ENCODE measurements at places on chromosomes 4 and X.

- DNase-seq, result no peak
Observed at GRCh38 chr4:38313175-38313574, 350.8 kb upstream of the KLF3 start.

GRCh38 chr4:37726666-37727065, 40.5 kb upstream of the RELL1 start:
- DNase-seq, result no peak

- no peak for DNase-seq
Observed at GRCh38 chr4:29131304-29131703, 1588.9 kb upstream of the PCDH7 start.

DNA sequence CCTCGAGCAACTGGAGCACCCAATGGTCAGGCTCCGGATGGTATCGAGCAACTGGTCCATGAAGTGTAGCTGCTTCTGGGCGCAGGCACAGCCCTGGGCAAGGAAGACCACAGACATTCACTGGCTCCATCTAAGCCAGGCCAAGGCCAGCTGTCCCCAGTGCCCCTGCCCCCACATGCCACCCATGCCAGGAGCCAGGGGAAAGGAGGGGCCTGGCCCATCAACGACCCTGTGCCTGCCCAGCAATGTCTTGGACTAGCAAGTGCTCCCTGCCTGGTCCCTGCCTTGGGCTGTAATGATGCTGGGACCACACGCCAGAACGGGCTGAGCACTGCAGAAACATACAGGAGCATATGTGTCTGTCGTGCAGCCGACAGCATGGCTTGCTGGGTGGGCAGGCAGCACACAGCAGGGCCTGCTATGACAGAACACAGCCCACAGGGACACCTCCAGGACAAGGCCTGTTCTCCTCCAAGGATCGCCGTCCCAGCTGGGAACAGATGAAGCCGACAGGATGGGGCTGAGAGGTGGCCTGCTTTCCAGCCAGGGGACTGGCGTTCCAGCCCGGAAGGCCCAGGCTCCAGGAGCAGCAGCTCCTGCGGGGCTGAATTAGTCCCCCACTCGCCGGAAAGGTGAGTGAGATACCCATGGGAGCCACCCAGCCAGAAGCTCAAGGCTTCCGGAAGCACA, 11.4 kb upstream of the TREX2 start:
- DNase-seq, result no peak

- no peak for DNase-seq
Observed at GRCh38 chr4:67393699-67394281, 151.5 kb downstream of the CENPC start.

DNA sequence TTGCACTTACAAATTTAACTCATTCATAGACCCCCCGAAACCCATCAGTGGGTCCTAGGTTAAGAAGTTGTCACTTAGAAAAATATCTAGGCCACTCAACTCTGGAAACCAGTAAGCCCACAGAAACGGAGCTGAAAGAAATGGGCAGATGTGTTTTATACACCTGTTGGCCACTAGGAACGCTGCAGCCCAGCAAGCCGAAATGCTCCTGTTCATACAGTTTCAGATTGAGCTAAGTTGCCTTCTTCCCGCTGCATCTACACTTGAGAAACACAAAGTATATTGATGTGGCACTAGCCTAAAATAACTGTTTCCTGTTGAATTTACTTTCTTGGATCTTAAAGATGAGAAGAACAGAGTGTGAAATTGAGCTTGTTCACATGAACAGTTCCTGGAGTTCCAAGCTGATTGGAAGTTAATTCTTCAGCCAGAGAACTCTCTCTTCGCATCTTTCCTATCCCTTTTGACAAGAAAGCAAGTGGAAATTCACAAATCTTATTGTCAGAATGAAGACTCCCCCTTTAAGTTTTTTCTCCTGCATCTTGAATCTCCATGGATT, 174.1 kb downstream of the RBMX2 start:
- no peak for DNase-seq

DNA sequence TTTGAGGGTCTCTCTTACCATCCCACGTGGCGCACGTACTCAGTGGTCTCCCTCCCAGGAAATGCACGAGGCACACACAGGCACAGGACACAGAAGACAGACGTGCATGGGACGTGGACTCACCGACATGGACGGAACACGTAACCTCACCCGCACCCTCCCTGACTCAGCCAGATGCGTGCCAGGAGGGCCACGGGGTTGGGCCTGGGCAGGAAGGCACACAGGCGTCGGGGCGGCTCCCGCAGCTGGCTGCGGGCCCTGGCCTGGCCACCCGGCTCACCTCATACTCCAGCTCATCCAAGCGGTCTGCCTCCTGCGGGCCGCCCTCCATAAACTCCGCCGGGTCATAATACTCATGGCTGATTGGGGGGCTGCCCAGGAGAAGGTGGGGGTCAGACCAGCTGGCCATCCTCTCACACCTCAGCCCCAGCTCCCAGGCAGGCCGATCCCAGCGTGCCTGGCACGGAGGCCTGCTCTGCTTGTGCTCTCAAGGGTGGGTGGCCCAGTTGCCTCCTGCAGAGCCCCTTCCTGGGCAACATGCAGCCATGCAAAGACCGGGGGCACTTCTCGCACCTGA, 12.6 kb downstream of the SSR4 start:
- no peak for DNase-seq

- DNase-seq, result no peak
Observed at GRCh38 chr4:118139241-118139640, 105.0 kb downstream of the NDST3 start.

- no peak for DNase-seq
Observed at GRCh38 chr4:73620115-73620792, at the start of gene RASSF6. TSS of gene RASSF6 (minus strand) at chr4:73620436. CDS start at chr4:73611795, 8,641 bp downstream.

- DNase-seq, result no peak
Observed at GRCh38 chr4:39541987-39542610, 14.9 kb upstream of the UGDH start.

DNA sequence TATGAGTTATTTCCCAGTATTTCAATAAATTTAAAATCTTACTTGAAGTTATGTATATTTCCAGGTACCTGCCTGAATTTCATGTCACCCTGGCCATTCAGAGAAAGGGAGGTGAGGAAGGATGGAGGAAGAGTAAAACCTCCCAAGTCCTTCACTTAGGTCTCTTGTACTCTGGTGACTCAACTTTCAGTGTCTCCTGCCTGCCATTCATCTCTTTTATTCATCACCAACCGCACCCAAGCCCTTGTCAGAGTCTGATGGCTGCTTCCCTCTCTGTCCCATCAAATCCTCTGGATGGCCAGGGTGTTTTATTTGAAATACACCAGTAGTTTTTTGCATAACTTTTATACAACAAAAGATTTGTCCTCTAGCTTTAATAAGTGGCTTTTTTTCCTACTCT, 17.8 kb downstream of the TMPRSS11E start:
- no peak for DNase-seq

Measured in activated CD8-positive, alpha-beta memory T cell treated with anti-CD3 and anti-CD28 coated beads for 4 hours (primary cell).